NCI-H2029 (cell line): ENCODE measurements at places on chromosomes 12 and 14.

- no peak for DNase-seq
These were observed 1.1 kb upstream of the CKAP4 start for GRCh38 chr12:106248846-106249371.

DNA sequence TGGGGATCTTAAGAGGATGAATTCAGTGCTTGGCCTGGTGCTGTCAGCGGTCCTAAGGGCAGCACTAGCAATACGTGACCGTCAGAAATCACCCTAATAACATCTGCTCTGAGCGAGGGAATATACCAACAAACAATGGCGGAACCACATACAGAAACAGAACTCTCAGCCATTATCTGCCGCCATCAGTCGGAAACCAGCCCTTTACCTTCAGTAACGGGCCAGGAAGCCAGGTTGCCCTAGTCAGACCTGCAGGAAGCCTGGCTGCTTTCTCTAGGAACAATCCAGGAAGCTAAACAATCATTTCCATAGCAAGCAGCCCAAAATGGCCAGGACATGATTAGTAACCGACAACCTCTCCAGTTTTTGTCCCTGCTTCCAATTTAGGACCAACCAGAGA, 5.6 kb downstream of the CDCA4 start:
- DNase-seq: no peak

DNA sequence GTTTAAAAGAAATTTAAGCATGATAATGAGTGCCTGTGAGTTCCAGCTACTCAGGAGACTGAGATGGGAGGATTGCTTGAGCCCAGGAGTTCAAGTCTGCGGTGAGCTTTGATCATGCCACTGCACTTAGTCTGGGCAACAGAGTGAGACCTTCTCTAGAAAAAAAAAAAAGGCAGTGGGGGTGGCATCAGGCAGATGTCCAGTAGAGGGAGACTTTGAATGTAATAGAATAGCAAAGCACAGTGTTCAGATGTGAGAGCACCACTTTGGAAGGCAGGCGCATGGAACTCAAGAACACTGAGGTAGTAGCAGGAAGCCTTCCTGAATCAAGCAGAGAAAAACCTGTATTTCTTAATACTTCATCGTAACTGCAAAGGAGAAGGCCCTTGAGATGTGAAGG, 394.5 kb upstream of the GARIN6 start:
- no peak for DNase-seq

GRCh38 chr12:24751181-24751580, 197.7 kb downstream of the BCAT1 start:
- DNase-seq: no peak

DNA sequence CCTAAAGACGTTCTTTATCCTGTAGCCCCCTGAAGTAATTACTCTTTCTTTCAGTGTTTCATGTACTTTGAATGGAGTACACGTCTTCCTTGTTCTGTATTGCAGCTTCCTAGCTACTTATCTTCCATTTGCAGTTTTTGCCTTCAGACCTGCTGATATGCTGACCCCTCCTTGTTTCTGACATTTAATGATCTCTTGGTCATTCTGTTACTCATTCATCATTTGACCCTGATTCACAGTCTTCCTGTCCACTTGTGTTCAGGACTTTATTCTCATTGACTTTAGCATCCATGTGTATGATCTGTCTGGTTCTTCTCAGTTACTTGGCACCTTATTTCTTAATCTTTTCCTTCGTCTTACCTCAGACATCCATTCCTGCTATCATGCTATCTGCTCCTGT, 22.2 kb downstream of the CPSF2 start:
- DNase-seq: no peak
